ENCODE measurements at places on chromosomes 4 and X.

DNA sequence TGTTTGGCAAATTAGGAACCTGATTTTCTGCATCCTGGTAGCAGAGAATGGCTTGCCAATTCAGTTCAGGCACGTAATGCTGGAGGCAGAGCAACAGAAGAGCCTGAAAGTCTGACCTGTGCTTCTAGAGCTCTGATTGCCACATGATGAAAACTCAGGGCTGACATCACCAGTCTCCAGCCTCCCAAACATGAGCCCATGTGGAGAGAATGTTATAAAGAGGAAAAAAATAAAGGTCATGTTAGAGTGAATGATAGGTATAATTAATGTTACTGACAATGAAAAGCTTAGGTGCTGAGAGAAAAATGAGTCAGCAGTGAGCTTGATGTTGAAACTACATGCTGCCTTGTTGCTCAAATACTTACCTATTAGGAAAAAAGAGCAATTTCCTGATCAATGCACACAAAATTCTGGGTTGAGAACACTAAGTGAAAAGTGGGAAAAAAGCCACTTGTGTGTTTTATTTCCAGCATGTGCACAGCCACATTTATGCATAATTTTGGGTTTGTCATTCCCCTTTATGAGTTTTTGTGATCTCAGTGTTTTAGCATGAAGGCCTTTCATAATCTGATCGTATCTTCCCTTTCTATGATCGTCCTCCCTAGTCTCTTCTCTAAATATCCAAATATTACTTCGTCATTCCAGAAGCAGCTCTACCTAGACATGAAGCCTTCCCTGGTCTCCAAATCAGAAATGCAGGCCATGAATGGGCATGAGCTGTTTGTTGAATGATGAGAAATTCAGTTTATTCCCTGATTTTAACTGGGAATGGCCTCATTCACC is 113.3 kb upstream of the CPEB2 start:
- DNase-seq, result no peak

DNA sequence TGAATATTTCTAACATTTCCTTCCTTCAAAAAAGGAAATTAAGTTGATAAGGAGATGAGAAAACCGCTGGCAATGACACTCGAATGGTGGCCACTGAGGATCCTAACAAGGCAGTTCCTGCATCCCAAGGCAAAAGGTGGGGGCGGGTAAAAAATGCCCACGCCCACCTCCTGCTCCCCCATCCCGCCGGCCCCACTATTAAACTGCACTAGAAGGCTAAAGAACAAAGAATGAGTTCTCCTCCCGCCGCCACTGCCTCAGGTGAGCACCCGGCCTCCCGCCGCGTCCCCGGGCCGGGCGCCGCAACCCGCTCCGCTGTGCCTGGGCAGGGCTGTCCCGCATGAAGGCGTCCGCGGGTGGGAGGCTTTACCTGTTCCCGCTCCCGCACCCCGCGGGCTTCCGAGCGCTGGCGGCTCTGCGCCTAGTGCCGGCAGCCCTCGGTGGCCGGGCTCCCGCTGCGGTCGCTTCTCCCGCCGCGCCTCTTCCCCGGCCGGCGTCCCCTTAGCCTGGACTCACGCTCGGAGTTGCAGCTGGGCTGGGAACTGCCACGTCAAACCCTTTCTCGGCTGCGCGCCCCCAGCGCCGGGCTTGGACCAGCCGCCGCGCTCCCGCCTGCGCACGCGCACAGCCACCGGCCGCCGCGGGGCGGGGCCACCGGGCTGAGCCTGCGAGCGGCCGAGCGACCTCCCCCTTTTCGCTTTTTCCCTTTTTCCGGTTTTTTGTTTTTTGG is at the start of gene SEC24D:
Gene SEC24D (minus strand): TSS at position 556 of the 730 bp plus-strand sequence. CDS start 2,430 bp downstream, outside the sequence.
- peak; percentile 82 for DNase-seq

GRCh38 chr4:12579172-12579571 is 905.0 kb downstream of the RAB28 start:
- DNase-seq, result no peak

- no peak for DNase-seq
These were observed 303.6 kb downstream of the PCDH10 start for GRCh38 chr4:133452678-133453077.

DNA sequence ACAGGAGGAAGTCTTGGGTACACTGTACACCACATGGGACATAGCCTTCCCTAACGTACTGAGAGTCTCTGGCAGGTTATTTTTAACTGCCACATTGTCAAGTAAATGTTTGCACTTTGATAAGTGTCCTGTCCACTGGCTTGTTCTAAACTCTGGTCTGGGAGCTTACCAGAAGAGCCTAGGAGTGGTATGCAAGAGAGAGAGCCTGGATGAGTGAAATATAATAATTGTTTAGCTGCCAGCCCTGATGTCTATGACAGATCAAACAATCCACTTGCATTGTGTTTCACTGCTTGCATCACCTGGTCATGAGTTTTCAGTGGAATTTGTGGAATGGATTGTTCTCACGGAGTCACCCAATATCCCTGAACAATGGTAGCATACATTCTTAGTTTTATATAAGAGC is 91.6 kb downstream of the SHROOM3 start:
- DNase-seq, result no peak

GRCh38 chrX:113330416-113330815 is 489.8 kb upstream of the AMOT start:
- no peak for DNase-seq

GRCh38 chr4:95636061-95636460 is 87.3 kb upstream of the UNC5C start:
- DNase-seq, result no peak

DNA sequence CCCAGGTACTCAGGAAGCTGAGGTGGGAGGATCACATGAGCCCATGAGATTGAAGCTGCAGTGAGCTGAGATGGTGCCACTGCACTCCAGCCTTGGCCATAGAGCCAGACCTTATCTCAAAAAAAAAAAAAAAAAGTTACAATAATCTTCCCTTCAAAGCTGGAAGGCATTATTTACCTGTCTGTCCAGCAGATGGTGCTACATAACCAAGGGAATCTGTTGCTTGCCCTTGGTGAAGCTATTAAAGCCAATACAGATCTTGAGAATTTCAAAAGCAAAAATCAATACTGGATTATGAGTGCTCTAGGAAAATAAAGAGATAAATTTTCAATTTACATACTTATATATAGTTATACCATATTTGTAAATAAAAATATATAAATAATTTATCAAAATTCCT is 25.9 kb downstream of the PKD2 start:
- peak; percentile 70 for DNase-seq

DNA sequence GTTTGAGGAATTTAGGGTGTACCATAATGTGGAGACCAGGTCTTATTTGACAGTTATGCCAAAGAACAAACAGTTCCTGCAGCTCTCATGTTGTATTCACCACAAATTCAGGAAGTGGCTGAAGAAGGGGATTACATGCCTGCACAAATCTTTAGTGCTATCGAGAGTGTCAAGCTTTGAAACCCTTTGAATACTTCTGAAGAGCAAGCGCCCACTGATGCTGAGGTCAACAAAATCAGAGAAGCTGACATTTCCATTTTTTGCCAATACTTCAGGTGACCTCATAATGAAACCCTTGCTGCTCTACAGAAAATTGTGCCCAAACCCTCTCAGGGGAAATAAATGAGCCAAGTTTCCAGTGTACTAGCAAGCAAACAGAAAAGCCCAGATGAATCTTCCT is 28.4 kb downstream of the PAK3 start:
- DNase-seq, result no peak

DNA sequence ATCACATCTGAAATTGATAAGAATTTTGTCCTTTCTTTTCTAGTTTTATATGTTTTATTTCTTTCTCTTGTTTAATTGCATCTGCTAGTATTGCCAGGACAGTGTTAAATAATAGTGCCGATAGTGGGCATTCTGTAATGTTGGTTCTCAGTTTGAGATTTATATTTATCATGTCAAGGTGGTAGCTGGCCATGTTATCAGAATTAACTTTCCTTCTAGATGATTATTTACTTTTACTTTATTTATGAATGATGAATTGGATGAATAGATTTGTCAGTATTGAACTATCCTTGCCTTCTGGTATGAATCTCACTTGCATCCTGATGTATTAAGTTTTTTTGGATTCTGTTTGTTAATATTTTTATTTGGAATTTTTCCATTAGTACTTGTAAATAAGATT is 42.7 kb downstream of the METAP1 start:
- DNase-seq, result no peak

Measured in activated CD4-positive, alpha-beta T cell treated with anti-CD3 and anti-CD28 coated beads, Interleukin-2, amount 10 ng/mL, durations not matched to agents 7 days and 5 days (primary cell).